ENCODE measurements at places on chromosomes 7 and 10.

DNA sequence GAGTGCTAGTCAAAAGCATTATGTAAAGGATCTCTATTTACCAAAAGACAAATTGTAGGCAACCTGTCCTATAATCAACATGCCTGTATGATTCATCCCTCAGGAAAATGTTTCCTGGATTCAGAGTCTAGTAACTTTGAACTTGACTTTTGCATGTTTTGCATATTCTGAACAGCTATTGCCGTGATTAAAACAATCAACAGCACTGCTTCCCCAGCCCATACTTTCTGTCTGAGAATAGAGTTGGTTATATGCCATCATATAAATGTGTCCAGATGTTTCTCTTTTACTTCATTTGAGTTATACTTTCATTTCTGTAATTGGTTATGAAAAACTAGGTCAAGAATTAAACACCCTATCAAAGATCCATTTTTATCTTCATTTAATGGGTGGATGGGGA, 83.5 kb downstream of the ZMYND11 start:
- DNase-seq: no peak

GRCh38 chr7:52569151-52569550, 466.3 kb upstream of the POM121L12 start:
- no peak for DNase-seq

- DNase-seq: no peak
Measured at GRCh38 chr7:158744070-158744469, 39.5 kb upstream of the NCAPG2 start.

- no peak for DNase-seq
Measured at GRCh38 chr10:32104181-32104580, 48.0 kb upstream of the KIF5B start.

- DNase-seq: no peak
Measured at GRCh38 chr10:809671-810350, 120.3 kb upstream of the DIP2C start.

Data from activated naive CD4-positive, alpha-beta T cell (primary cell).